ENCODE measurements at places on chromosomes 13 and 19. TPM values are rescaled to one million over a fixed set of nuclear protein-coding genes. Genes with fewer than 3 reads are reported as not detected.

ADGRE1 gene
- total RNA-seq, result not detected

TFPT gene
- 8.8 TPM for total RNA-seq

VAV1 gene
- total RNA-seq, result 1.3 TPM

PVR gene
- 11.8 TPM for total RNA-seq

RASGRP4 gene
- total RNA-seq, result 0.24 TPM

ZNF304 gene
- total RNA-seq, result 5.3 TPM

JUND gene
- 61.5 TPM for total RNA-seq

TBXA2R gene
- total RNA-seq, result 0.64 TPM

GPR4 gene
- 0.56 TPM for total RNA-seq

APC2 gene
- 0.48 TPM for total RNA-seq

SPIB gene
- 0.44 TPM for total RNA-seq

USHBP1 gene
- 0.64 TPM for total RNA-seq

KLHL1 gene
- total RNA-seq, result not detected

PINLYP gene
- total RNA-seq, result 9.1 TPM

RXFP2 gene
- total RNA-seq, result not detected

KLK12 gene
- total RNA-seq, result 153 TPM

REXO1 gene
- 16.9 TPM for total RNA-seq

IFI30 gene
- total RNA-seq, result 17.0 TPM

CYP2A7 gene
- not detected for total RNA-seq

ZNF837 gene
- 2.7 TPM for total RNA-seq

CYP2F1 gene
- total RNA-seq, result 0.36 TPM

ADAMTS10 gene
- 1.9 TPM for total RNA-seq

MEGF8 gene
- 8.1 TPM for total RNA-seq

All from esophagus mucosa (tissue), 1 donor.